ENCODE measurements at places on chromosomes 4 and X.

DNA sequence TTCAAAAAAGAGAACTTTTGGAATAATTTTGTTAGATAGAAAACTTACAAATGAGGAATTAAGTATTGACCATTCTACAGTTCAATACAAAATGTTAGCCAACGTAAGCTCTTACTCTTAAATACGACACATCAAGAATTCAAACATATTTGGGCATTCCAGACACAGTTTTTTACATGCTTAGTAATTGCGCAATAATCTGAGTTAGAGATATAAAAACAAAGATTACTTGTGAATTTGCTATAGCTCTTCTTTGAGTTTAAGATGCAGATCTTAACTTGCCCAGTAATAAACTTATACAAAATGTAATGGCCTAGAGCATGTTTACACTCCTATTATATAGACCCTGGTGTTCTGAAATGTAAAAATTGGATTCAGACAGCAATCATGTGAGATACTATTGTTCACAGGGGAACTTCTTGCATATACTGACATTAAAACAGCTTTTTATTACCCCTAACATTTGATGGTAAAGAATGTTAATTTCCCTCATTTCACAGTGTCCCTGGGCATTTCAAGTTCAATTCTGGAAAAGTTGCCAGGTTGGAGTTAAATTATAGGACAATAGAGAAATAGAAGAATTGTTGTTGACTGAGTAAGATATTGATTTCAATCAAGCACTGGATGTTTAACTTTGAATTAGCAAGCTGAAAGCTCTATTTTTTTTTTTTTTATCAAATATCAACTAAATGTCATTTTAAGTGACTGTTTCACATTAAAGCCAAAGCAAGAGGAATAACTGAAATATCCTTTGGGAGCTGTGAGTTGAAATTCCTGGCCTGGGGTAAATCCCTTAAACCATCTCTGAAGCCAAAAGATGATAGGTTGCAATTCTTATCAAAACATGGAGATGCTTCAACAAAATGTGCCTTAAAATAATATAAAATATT is 910 bp downstream of the HPGDS start:
- no peak for DNase-seq

GRCh38 chr4:147794787-147795413 is 63.0 kb downstream of the ARHGAP10 start:
- DNase-seq = no peak

DNA sequence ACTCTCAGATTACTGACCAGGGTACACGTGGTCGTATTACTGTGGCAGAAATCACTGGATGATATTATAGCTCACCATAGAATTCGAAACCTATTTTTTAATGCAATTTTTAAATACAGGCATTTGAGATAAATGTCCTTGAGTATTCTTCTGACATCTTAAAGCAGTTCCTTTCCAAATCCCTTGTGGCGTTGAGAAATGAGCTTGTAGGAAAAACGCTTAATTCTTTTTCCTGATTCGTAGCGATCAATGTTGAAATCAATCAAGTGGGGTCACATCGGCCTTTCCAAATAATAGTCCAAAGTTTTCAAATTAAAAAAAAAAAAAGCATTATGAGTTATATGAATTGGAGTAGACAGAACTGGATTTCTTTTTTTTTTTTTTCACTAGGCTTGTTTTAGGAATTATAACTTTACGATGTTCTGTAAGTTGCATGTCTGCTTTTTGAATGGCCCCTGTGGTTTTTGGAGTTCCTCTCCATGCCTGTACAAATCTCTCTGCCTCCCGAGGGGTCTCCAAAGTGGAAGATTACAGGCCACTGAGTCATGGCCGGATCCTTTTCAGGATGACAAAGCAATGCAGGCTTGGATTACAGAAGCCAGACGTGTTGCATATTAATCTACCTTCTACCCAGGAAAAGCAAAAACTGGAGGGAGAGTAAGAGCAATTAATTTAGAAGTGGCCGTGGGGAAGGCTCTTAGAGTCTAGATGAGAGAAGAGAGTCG is 226.1 kb downstream of the SHOX start:
- no peak for DNase-seq

GRCh38 chr4:127881563-127881864 is 821 bp downstream of the PLK4 start:
- DNase-seq = no peak

DNA sequence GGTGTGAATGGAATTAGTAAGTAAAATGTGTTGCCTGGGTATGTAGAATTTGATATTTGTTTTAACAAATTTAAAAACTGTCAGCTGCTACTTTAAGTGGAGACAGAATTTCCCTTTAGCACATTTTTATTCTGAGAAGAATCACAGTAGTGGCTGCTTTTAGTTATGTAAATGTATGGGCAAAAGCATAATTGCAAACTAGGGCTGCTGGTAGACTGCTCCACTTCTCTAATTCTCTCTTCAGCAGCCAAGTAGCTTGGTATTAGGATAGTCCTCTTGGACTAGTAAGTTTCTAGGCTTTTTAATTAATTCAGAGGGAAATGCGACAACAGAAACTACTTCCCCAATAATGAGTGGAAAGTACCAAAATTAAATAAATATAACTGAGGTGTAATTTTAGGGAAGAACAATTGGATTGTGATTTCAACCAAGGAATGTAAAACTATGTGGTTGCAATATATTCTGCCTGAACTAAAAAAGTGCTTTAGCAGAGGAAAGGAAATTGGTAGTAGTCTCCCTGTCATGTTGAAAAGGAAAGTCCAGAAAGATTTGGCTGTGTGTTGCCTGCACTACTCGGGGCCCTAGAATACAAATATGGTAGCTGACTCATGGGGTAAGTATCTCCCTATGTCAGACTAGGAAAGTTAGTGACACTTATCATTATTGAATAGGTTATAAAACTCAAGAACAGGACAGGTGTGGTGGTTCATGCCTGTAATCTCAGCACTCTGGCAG is 9.2 kb upstream of the EIF4E start:
- DNase-seq = no peak

GRCh38 chrX:40521868-40522450 is 58.8 kb upstream of the ATP6AP2 start:
- DNase-seq = no peak

- no peak for DNase-seq
Measured at GRCh38 chr4:146450524-146450923, 71.2 kb downstream of the SLC10A7 start.

DNA sequence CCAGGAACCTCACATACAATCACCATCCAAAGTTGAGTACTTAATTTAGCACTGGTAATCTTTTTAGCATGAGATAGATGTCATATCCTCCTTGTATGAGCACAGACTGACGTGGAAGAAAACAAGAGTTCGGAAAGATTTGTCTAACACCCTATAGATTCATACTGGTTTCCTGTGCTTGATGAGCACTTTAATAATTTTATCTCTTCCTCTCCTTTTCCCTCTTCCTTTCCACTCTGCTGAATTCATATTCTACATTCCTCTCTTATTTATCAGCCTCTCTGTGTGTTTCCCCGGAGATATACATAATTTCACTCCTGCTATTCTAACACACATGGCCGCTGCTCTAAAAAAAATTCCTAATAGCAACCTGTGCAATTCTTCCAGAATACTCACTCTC is 273.9 kb downstream of the AFF2 start:
- no peak for DNase-seq

DNA sequence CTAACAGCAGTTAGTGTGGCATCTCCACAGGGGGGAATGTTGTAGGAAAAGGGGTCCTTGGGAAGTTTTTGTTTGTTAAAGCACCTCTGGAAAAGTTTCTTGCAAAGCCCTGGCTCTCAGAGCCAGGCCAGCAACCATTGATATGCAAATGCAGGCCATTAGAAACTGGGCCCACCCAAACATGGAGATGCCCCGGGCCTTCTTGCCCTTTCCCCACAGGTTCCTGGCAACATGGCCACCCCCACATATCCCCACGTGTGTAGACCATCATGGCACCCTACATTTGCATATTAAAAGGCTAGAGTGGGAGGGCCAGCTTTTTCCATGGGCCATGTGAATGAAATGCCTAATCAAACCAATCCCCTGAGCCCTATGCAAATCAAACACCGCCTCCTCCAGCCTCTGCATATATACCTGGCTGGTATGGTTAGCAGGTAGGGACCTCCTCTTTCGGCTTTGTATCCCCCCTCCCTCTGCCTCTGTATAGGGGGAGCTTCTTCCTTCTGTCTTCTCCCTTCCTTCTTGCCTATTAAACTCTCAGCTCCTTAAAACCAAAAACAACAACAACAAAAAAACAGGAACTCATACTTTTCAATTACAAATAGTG is 44.0 kb upstream of the ZCCHC13 start:
- DNase-seq = no peak

DNA sequence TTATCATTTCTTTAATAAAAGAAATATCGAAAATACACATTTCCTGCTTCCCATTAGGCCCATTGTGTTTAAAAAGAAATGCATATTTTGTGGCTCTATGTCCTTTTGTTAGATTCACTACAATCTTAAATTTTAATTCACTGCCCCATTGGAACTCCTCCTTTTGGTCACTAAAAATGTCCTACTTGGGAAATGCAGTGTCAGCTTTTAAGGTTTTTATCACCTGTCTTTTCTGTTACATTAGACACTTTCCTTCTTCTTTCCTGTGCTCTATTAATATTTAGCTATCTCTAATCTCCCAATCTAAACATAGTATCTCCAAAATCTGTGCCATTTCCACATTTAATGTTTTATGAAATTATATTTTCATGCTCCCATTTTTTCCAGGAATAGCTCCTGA is 164.9 kb upstream of the SPOCK3 start:
- DNase-seq = no peak

GRCh38 chr4:182492423-182492822 is 249.2 kb downstream of the TENM3 start:
- DNase-seq = no peak

DNA sequence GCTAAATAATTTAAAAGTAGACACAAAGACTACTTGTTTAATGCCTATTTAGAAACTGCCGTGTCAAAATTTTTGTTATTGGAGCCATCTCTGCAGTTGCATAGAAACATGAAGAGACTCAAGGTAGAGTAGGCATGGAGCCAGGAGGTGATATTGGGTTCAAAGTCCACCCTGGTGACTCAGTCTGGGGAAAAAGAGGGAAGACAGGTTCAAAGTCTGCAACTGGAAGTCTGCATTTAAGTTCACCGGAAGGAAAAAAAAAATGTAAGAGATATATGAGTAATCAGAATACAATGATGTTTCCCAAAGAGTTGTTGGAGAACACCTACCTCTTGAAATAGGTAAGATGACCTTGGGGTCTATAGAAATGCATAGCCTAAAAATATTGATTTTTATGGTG is 67.4 kb upstream of the QRFPR start:
- DNase-seq = no peak

- no peak for DNase-seq
Measured at GRCh38 chr4:1808396-1808795, 15.3 kb downstream of the FGFR3 start.

Measured in hematopoietic multipotent progenitor cell treated with erythropoietin and hydrocortisone succinate and interleukin-3 and kit ligand, for 17 days (in vitro differentiated cells).